Panc1 (cell line): ENCODE measurements at places on chromosomes 6 and 20. TPM values are rescaled to one million over a fixed set of nuclear protein-coding genes. Genes with fewer than 3 reads are reported as not detected.

Gene ZNF334
- total RNA-seq = 0.28 TPM

Gene LY6G5B
- total RNA-seq = 21.2 TPM

Gene APOM
- 1.8 TPM for total RNA-seq

Gene SYCP2L
- 2.4 TPM for total RNA-seq

Gene PI16
- total RNA-seq = not detected

Gene IRAK1BP1
- total RNA-seq = 2.2 TPM

DNA sequence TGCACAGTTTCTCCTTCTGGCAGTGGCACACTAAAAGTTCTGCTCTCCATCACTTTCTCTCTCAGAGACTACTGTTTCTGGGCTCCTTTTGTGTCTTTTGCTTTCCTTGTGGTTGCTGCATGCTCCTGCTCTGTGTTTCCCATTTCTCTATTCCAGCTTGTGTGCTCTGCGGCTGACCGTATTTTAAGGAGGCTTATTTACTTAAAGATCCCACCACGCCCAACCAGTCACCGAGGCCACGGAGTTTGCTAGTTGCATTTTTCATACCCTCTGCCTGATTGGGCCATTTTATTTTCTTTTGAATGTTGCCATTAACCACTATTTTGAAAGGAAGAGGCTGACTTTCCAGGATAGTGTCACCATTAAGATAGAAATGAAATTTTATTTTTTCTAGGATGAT lies 626.4 kb upstream of the MMS22L start:
- DNase-seq = no peak

- DNase-seq = no peak
Observed at GRCh38 chr6:89351671-89352277, 748 bp downstream of the UBE2J1 start.

GRCh38 chr6:170084166-170084730 lies 206.6 kb downstream of the DLL1 start:
- no peak for DNase-seq

GRCh38 chr6:11212664-11213063 lies 19.8 kb downstream of the NEDD9 start:
- no peak for DNase-seq

DNA sequence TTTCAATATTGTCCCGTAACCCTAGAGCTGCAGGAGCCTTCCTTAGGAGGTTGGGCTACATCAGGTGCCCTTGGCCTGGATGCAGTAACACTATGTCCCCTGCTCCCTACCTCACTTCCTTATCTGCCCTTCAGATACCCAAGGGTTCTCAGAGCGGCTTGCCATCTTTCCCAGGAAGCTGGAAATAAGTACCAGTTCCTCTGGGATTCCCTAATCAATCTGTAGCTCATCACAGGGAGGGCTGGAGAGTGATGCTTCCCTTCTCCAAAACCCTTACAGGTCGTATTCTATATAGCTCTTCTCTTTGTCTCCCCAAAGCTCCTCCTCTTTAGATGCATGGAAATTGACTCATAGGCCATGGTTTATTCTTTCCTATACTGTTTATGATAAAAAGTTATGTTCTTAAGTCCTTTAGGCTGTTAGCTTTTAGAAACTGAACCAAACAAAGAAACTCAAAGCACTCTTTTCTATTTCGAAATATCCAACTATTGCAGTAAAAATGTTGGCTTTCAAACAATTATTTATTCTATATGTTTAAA lies 4.2 kb downstream of the MYCT1 start:
- no peak for DNase-seq

DNA sequence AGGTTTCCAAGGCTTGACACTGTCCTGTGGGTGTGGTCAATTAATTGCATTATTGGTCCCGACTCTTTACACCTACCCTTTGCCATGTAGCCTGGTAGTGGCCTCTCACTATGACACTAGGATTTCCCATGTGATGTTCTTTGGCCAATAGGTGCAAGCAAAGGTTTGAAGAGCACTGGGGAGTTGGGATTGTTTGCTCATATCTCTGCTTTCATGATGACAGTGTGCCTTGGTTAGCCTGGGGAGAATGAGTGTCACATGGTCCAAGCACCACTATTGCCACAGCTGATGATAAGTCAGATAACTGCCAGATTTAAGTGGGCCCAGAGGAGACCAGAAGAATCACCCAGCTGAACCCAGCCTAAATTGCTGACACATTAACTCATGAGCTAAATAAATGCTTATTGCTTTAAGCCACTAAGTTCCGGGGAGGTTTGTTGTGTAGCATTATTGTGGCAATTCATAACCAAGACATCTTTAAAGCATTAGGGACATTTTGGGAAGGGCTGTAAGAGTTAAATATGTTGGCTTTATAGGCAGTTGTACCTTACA lies 17.2 kb upstream of the SCP2D1 start:
- DNase-seq = no peak
